ENCODE measurements at places on chromosomes 7 and 10.

- no peak for DNase-seq
Observed at GRCh38 chr7:41475801-41476459, 227.0 kb downstream of the INHBA start.

DNA sequence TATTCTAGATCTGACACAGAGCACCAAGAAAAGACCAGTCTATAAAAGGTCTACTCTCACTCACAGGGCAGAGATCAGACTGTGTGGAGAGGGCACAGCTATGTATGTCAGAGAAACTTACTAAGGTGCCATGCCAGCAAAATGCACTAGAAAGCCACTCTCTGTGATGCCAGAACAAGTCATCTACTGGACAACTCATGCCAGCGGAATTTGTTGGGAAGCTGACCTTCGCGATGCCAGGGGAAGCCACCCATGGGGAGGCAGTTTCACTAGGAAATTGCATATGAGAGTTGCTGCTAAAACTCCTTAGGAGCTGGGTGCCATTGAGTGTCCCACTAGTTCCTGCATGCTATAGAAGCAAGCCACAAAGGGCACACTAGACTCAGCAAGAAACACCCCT, 58.5 kb downstream of the MICU1 start:
- DNase-seq, result no peak

- DNase-seq, result no peak
Observed at GRCh38 chr7:155053002-155053401, 17.1 kb upstream of the HTR5A start.

GRCh38 chr10:114350751-114351150, 53.6 kb downstream of the AFAP1L2 start:
- DNase-seq, result no peak
